ENCODE measurements at places on chromosomes 5 and 9.

DNA sequence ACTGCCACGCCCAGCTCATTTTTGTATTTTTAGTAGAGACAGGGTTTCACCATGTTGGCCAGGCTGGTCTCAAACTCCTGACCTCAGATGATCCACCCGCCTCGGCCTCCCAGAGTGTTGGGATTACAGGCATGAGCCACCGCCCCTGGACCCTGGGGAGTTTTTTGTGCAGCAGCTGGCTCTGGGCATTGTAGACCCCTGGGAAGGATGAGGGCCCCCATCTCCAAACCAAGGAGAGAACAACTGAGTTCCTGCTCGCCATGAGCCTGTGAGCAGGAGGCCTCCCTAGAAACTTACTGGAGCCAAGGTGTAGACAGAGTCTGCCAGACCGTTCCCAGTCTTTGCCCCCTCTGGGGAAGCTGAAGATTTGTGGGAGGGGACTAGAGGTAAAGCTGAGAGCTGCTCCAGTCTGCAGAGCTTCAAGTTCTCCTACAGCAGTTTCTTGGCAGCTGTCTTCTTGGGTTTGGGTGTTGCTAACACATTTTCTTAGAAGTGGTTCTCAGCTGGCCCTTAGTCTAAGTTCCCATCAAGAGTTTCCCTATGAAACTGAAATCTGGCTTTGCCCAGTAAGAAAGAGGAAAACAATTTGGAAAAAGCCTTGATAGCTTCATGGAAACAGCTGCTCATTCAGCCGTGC is 12.4 kb downstream of the NUDT2 start:
- DNase-seq, result no peak

DNA sequence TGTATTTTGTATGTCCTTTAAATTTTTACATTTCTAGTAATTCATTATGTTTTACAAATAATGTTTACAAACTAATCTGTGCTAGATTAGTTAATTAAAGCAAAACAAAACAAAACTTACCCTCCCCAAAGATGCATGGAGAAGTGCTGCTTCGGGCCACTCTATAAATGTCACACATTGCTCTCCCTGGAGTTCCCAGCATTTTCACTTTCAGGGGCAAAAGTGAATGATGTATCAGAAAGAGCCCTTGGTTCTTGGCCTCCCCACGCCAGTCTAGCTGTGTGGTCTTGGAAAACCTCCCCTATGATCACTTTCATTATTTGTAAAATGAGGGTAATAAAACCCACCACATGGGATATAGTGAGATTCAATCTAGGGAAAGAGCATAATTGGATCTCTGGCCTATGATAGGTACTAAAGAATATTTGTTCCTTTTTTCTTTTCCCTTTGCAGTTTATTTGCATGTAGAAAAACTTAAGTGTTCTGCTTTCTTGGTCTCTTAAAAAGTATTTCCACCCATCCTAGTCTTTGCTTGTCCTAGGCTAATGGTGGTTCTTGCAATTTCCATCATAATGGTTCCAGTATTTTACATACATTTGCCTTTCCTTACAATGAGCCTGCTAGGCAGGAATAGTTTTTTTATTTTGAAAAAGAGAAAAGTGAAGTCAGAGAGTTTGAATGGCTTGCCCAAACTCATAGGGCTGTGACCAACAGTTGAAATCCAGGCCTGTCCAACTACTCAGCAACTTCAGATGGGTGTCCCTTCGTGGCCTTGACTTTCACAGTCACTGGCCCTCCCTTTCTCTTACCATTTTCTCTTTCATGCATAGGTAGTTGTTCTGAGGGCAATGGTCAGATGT is 184.5 kb upstream of the KLF4 start:
- no peak for DNase-seq

DNA sequence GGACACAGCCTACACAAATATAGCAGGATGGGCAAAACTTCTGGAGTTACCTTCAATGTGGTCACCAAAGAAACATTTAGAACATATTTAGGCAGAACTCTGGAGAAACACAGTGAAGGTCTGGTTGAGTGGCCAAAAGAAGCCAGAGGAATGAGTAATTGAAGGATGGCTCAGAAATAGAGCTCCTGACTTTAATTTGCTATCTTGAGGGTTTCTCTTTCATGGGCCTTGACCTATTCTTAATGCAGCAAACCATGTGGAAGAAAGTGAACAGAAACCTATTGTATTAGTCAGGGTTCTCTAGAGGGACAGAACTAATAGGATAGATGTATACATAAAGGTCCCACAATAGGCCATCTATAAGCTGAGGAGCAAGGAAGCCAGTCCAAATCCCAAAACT is 650.5 kb downstream of the ACTL7B start:
- no peak for DNase-seq

GRCh38 chr5:94250985-94251384 is 367.4 kb downstream of the KIAA0825 start:
- DNase-seq, result no peak

DNA sequence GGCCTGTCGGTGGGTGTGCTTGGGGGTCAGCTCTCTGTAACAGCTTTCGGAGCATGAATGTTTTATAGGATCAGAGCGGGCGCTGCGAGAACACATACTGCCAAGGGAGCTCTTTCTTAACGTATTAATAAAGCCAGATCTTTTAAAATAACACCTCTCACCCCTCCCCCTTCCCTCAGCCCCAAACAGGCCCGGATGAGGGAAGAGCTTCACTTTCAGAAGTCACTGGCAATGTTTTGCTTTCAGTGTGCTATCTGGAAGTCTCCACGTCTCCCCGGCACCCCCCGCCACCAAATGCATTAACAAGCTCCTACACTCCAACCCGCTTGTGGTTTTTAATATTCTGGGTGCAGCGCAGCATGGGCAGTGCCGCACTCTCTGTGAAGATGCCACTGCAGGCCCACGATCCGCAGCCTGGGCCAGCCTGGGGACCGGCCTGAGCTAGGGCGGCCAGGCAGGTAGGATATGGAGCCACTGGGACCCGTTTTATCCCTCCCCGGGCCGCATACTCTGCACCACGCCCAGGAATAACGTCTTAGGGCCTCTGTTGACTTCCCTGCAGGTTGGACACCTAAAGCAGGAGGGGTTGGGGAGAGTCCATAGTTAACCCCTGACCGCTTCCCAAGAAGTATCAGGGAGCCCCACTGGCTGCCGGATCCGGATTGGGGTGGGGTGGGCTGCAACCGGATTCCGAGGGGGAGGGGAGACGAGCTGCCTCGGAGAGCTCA is 12.6 kb downstream of the NR2F1 start:
- DNase-seq, result no peak

- DNase-seq, result no peak
Observed at GRCh38 chr5:126757713-126758357, 19.1 kb upstream of the LMNB1 start.

DNA sequence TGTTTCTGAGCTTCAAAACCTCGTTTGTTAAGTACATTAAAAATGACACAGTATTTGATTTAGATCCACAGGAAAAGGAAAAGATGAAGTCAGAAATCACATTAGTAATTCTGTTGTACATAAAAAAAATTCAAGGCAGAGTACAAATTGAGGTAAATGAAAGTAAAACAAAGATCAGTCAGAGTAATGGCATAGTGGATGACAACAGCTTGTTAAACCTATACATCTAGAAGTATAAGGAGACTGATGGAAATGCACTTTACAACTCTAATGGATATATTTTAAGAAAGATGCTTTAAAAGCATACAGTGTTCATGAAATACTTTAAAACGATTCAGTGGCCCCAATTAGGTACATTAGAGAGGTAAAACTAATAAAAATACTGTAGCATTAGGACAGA is 631.3 kb upstream of the SEMA6A start:
- no peak for DNase-seq

GRCh38 chr9:132135456-132135855 is 26.4 kb upstream of the NTNG2 start:
- DNase-seq, result no peak
